ENCODE measurements at places on chromosomes 7 and 10.

GRCh38 chr10:33800986-33801385, 466.5 kb upstream of the NRP1 start:
- no peak for DNase-seq

- no peak for DNase-seq
These were observed 19.2 kb upstream of the PRKAG2 start for GRCh38 chr7:151896086-151896485.

- no peak for DNase-seq
These were observed 21.5 kb downstream of the SFMBT2 start for GRCh38 chr10:7389346-7389745.

- DNase-seq: no peak
These were observed 208.1 kb downstream of the ARHGAP12 start for GRCh38 chr10:31720546-31720945.

DNA sequence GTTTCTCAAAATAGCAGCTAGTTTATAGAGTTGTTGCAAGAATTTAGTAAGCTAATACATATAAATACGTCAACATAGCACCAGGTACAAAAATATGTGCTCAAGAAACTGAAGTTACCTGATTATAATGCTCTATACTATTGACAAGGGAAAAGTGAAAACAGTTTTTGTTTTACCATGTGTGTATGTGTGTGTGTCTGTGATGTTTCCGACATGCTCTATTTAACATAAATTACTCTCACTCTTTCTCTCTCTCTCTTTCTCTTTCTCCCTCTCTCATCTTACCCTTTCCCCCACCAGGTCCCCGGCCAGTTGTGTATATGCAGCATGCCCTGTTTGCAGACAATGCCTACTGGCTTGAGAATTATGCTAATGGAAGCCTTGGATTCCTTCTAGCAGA, 4.3 kb downstream of the LIPN start:
- DNase-seq: no peak

DNA sequence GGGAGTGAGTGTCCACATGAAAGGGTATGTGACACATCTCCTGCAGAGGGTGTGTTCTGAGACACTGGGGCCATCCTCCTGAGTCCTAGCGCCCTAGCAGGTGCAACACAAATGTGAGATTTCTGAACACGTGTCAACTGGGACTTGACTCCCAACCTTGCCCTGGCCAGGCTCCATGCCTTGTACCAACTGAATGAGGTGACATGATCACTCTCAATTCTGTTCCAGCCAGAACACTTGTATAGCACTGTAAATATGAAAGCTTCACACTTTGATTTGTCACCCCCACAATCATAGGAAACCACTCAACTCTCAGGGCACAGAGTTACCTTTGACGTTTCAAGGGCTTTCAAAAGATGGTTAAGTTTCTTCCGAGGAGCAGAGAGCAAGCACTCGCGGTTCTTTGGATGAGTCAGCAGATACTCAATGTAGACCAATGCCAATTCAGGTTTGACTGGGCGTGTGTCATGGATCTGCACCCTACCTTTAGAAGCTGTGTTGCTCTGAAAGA, 48.6 kb downstream of the NCAPG2 start:
- peak; percentile 62 for DNase-seq

- DNase-seq: no peak
These were observed 8.1 kb downstream of the MAP3K8 start for GRCh38 chr10:30442019-30442606.

DNA sequence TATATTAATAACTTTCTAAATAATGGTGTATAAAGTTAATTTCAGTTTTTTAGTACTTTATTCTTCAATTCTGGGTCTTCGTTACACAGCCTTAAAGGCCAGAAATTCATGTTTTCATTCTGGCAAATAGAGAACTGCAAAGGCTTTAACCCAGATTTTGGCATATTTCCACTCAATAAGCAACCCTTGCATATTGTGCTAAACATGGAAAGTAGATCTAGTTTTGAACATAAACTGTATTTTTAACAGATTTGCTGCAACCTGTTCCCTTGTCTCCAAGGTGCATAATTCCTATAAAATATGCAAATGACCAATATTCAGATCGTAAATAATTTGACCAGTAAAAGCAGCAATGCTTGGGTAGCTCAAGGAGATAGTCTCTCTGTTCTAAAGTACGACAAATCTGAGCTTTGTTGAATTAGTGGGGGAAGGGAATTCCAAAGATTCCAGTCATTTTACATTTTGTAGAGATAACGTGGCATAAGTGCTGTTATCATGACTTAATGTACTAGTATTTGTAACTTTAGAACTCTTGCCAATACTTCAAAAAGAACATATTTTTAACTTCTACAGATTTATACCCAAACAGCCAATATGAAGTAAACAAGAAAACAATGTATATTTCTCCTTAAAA, 46.4 kb upstream of the RSBN1L start:
- DNase-seq: no peak

Data from stimulated activated CD4-positive, alpha-beta T cell treated with anti-CD3 and anti-CD28 coated beads, Interleukin-12 subunit alpha, Interleukin-12 subunit beta, amount 100 ng/mL, for 48 hours (primary cell).